ENCODE measurements at places on chromosomes 4 and X.

GRCh38 chr4:37188100-37188499 is 56.4 kb upstream of the NWD2 start:
- no peak for DNase-seq

GRCh38 chrX:44282753-44283152 is 60.7 kb downstream of the EFHC2 start:
- no peak for DNase-seq

DNA sequence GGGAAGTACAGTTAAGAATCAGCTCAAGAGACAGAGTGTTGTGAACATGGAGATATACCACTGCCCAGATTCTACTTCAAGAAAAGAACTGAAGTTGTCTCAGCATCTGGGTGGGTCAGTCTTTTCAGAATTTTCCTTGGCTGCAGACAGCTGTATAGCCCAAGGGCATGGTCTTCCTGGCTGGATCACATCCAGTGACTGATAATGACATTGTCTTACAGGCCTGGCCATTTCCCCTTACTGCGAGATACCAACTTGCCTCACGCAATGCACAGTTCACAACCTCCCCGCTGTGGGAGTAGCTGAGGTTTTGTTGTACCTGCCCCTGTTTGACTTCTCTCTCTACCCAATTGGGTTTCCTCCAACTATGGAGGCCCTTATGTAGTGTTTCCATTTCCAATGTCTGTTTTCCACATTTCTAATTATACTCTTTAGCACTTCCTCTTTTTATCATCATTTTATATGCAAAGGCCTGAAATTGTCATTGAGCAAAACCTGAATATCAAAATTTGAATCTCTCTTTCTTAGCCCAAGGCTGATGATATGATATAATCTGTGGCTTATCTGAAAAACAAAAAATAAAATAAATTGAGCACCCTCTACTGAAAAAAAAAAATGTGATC is 209.1 kb downstream of the NAF1 start:
- no peak for DNase-seq

GRCh38 chr4:132114885-132115284 is 1034.2 kb upstream of the PCDH10 start:
- no peak for DNase-seq

- DNase-seq, result no peak
Observed at GRCh38 chrX:42846741-42847140, 68.8 kb upstream of the PPP1R2C start.

All from T1000 (cell line).